ENCODE measurements at places on chromosomes 6 and 20.

- DNase-seq, result peak; percentile 81
These were observed at the start of gene LRRC73 for GRCh38 chr6:43509984-43510826. LRRC73 (minus strand) TSS chr6:43510346; CDS start chr6:43509785, 561 bp downstream.

GRCh38 chr20:40962733-40963504 lies 65.7 kb upstream of the TOP1 start:
- DNase-seq, result peak; percentile 82

DNA sequence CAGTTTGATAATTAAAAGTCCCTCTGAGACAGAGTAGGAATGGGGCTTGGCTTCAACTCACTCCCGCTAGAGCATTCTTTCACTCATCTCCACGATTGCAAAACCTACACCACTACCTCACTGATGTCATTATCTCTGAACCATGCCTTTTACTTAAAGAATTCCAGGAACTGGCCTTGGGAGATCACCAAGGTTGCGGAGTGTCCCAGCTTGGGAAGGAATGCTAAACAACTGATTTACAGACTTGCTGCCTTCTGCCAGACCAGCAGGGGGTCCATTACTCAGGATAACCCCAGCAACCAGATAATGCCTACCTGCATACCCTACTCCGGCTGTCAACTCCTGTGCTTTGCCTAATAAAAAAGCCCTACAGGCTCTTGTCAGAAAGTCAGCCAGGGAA lies 102.2 kb upstream of the RALGAPA2 start:
- DNase-seq, result no peak

- no peak for DNase-seq
These were observed 53.4 kb upstream of the ECI2 start for GRCh38 chr6:4188801-4189200.

GRCh38 chr6:76026101-76026500 lies 46.4 kb downstream of the IMPG1 start:
- no peak for DNase-seq

DNA sequence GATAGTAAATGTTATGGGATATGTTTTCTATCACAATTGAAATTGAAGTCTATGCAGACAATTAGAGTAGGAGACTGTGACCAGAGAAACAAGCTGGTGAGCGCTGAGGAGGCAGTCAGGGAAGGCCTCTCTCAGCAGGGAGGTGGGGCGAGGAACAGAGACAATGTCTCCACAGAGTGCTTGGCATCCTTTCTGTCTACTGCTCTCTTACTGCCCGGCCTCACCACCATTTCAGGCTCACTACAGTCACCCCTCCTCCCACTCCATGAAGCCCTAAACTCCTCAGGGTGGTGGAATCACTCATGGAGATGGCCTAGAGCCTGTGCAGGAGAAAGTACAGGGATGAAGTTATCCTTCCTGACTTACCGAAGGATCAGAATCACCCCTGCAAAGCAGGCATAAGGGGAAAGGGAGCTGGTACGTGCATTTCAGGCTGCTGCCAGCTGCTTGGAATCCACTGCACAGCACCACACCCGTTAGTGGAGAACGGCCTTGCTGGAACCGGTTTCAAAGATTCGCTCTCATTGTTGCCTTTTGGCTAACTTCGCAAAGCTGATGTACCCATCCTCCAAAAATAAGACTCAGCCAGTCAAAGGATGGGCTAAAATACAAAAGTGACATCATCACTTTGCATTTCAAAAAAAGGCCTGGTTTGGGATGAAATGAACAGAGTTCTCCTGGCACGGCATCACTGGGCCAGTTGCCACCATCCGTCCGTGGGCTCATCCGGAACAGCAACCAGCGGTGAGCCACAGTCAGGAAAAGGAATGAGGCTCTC lies 67.3 kb downstream of the SLC22A23 start:
- no peak for DNase-seq

GRCh38 chr6:156760377-156760776 lies 16.8 kb upstream of the ARID1B start:
- DNase-seq, result no peak

DNA sequence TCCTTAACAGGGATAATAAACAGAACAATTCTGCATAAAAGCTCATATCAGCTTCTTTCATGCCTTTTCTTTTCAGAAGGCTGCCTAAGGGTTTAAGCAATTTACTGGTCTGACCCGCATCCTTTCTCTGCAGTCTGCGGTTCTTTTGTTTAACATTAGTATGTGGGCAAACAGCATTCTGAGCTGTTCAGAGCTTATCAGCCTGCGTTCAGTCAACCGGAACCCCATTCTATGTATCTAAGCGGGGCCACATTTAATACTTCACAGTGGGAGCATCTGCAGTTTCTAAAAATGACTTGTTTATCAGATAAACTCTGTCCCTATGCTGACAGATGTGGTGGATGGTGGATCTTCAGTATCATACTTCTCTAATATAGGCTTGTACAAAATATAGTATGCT lies 758.9 kb upstream of the MMS22L start:
- no peak for DNase-seq

- no peak for DNase-seq
These were observed 23.6 kb downstream of the HM13 start for GRCh38 chr20:31537890-31538289.

DNA sequence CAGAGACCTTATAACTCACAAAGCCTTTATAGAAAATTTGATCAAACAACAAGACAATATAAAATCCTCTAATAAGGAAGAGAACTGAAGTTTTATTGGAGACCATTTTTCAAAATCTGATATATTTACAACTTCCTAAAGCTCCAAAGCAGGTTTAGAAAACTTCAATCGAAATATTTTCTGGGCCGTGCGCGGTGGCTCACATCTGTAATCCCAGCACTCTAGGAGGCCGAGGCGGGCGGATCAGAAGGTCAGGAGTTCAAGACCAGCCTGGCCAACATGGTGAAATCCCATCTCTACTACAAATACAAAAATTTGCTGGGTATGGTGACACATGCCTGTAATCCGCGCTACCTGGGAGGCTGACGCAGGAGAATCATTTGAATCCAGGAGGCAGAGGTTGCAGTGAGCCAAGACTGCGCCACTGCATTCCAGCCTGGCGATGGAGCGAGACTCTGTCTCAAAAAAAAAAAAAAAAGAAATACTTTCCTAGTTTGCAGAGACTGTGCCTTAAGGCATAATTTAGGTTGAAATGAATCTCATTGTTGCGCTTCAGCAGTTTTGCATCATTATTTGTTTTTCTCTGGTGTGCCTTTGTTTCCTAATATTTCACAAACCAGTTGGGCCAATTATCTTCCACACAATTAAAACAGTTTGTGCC lies 60.6 kb upstream of the ASIP start:
- DNase-seq, result no peak

DNA sequence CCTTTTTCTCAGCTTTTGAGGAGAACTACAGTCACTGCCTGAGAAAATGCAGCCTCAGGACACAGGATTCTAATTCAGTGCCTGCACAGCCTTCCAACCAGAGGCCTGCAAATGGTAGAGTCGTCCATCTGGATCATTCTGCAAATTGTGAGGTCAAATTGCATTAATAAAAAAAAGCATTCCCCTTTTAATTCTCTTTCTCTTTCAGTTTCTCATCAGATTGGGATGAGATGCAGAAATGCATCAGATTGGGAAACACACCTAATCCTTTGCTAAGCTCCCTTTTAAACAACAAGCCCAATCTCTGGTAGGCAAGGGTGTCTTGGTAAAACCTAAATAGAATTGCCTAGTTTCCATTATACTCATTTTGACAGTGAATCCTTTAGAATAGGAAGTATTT lies 838.8 kb downstream of the MAFB start:
- no peak for DNase-seq

- DNase-seq, result no peak
These were observed 1.4 kb downstream of the METTL24 start for GRCh38 chr6:110356778-110357177.

- DNase-seq, result peak; percentile 23
These were observed 27.3 kb upstream of the STX16 start for GRCh38 chr20:58623579-58624473.

DNA sequence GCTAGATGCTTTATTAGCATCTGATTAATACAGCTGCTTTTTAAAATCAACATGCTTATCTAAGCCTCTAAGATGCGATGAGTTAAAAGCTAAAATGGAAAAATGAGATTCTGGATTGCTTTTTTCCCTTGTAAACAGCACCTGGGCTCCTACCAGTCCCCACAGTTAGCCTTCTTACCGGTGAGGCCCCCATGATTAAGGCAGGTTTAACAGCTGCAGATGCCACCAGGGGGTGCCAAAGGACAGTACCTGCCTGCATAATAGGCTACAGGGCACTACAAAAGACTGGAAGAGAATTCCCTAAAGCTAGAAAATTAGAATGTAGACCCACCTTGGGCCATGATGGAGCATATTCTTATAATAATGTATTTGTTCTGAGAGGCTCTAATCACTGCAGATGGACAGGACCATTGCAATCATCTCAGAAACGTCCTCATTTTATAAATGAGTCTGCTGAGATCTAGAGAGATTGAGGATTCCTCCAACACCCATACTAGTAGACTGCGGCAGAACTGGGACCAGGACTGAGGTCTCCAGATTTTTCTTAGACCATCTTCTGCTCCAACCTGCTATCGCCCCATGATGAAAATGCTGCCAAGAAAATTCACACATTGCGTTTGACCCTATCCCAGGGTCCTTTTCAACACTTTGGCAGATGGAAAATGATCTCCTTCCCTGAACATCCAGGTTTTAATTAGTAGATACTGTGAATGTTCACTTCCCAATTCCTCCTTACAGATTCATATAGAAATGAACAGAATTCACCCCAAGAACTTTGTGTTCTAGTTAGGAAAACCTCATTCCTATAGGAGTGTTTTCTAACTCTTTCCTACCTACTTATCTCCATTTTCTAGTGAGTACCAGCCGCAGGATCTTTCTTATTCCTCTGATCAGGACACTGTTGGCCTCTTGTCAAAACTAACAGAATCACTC lies 148.8 kb downstream of the RPS12 start:
- peak; percentile 65 for DNase-seq

DNA sequence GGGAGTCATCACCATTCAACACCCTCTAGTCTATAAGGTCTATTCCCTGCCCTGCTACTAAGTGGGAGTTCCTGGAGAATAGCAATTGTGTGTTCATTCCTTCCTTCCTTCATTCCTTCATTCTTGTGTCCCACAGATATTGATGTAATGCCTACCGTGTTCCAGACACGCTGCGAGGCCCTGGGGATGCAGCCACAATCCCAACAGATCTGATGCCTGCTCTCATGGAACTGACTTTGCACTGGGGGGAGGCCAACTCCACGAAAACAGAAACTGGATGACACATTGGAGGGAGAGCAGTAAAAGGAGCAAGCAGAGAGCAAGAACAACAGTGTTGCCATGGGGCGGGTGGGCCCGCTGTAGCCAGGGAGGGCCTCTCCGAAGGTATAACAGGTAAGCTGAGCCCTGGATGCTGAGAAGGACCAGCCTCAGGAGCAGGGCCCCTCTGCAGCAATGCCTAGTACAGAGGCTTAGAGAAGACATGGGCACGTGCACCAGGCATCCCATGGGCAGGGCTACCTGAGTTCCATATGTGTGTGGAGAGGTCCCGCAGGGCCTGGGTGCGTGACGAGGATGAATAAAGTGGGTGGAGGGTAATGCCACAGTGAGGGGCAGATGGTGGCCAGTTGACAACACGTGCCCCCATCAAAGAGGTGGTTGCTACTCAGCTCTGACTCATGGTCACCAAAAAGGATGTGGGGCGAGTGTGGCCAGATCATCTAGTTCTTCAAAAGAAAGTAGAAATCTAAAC lies 173.9 kb downstream of the NFATC2 start:
- no peak for DNase-seq

- peak; percentile 40 for DNase-seq
These were observed 21.9 kb downstream of the BHLHE23 start for GRCh38 chr20:62984666-62985443.

- DNase-seq, result no peak
These were observed 14.2 kb downstream of the SMPDL3A start for GRCh38 chr6:122803171-122803661.

GRCh38 chr20:38247166-38247509 lies 13.4 kb downstream of the KIAA1755 start:
- no peak for DNase-seq

- no peak for DNase-seq
These were observed 381.4 kb downstream of the SMOC2 start for GRCh38 chr6:168822376-168822775.

- no peak for DNase-seq
These were observed 56.1 kb downstream of the SYNJ2 start for GRCh38 chr6:158037771-158038170.

DNA sequence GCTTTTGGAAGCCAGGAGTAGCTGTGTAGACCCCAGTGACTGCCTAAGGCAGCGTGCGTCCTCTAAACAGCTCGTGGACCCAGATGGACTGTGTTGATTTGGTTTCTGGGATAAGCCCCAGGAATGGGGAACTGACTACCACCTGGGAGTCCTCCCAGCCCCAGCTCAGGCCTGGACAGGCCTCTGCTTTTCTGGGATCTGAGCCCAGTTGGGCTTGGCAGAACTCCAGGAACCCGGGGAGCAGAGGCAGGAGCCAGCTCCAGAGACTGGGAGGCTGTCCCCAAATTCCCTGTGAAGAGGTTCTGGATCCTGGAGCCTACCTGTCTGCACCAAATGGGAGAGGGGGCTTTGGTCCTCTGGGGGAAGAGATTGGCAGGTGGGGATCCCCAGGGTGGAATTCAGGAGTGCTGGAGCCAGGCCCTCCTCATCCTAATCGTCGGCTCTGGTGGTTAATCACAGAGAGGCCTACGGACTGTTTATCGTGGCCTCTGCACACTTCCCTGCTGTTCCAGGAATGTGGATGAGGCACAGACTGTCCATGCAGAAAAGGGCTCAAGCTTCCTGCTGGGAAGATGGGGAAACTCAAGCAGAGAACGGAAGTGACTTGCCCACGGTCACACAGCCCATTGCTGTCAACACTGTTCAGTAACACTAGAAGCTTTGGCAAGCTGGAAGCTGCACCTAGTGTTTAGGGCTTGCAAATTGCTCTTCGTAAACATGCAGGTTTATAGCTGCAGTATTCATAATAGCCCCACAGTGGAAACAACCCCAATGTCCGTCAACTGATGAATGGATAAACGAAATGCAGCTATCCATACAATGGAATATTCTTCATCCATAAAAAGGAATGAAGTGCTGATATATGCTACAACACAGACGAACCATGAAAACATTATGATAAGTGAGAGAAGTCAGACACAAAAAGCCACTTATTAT lies 100.6 kb downstream of the KCNB1 start:
- DNase-seq, result no peak

GRCh38 chr20:57481281-57481711 lies 43.6 kb downstream of the CTCFL start:
- DNase-seq, result no peak

GRCh38 chr6:154528310-154528915 lies 17.9 kb upstream of the CNKSR3 start:
- no peak for DNase-seq

GRCh38 chr6:82415820-82416219 lies 52.2 kb downstream of the TPBG start:
- DNase-seq, result no peak

- DNase-seq, result no peak
These were observed 44.7 kb downstream of the ESF1 start for GRCh38 chr20:13739731-13740649.

DNA sequence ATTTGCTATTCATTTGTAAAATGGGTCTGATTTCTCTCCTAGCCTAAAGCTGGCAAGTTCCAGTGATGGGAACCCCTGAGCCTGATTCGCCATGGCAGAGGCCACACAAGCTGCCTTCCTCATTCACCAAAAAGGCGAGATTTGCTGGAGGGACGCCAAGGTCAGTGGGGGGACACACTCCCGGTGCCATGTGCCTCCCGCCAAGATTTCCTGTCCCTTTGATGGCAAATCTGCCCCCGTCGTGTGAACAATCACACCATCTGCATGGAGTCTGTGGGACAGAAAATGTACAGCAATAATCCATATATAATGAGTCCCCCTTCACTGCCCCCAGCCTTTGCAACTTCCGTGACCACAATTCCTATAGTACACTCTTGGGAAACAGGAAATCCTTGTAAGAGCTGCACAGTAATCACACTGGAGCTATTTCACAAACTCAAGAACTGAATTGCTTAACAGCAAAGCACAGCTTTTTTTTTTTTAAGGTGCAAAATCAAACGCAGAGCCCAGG lies 15.7 kb upstream of the IGF2R start:
- DNase-seq, result no peak
